ENCODE measurements at places on chromosomes 2 and 18.
A peak's percentile ranks its signal among the peaks of the same experiment; 100 is the strongest.

DNA sequence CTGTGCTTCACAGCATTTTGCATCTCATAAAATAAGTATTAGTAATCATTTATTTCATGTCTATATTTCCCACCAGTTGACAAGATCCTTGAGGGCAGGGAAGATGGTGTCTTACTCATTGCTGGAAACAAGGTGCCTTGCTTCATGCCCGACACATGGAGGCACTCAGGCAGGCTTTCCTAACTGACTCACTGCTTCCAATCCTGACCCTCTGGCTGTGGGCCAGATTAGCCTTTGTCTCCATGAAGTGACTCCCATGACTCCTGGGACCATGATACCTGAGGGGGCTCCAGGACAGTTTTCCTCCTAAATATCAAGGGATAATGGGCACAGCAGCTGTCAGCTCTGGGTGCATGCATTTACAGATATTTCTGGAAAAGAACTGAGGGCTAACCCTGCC lies 275.1 kb downstream of the AGPS start:
- no peak for DNase-seq

GRCh38 chr2:105795575-105795934 lies 50.8 kb downstream of the NCK2 start:
- no peak for DNase-seq

GRCh38 chr2:54676656-54677055 lies 46.8 kb upstream of the EML6 start:
- DNase-seq = no peak

DNA sequence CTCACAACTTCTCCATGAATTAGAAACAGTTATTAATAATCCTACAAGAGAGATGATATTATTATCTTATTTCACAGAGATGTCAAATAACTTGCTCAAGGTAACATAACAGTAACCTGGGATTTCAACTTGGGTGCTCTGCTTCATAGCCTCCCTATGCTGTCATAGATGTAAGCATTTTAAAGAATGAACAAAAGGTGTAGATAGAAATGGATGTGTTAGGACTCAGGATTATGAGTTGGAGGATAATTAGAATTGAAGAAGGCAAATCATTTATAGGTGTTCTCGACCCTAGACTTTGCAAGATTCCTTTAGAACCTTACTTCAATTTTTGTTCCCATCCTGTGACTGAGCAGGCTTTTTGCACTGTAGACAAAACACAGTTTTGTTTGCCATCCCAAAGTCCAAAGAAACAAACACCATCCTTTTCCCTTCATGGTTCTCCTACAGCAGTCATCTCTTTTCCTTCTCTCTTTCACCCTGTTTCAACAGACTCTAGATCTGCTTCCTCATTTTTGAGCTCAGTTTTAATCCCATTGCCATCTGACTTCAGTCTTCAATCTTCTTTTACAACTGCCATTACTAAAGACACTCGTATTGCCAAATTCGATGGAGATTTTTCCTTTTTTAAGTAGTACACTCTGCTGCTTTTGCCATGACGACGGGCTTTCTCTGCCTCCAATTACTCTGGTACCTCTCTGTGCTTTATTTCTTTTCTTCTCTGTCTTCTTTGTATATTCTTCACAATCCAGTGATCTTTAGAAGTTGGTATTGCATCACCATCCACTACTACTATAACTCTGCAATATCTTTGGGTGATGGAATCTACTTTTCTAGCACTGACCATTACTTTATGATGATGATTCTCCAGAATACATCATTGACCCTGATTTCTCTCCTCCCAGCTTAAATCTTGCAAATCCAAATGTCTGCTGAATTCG lies 4.5 kb downstream of the HNMT start:
- DNase-seq = no peak

GRCh38 chr18:46418663-46419260 lies 238.3 kb downstream of the LOXHD1 start:
- no peak for DNase-seq

DNA sequence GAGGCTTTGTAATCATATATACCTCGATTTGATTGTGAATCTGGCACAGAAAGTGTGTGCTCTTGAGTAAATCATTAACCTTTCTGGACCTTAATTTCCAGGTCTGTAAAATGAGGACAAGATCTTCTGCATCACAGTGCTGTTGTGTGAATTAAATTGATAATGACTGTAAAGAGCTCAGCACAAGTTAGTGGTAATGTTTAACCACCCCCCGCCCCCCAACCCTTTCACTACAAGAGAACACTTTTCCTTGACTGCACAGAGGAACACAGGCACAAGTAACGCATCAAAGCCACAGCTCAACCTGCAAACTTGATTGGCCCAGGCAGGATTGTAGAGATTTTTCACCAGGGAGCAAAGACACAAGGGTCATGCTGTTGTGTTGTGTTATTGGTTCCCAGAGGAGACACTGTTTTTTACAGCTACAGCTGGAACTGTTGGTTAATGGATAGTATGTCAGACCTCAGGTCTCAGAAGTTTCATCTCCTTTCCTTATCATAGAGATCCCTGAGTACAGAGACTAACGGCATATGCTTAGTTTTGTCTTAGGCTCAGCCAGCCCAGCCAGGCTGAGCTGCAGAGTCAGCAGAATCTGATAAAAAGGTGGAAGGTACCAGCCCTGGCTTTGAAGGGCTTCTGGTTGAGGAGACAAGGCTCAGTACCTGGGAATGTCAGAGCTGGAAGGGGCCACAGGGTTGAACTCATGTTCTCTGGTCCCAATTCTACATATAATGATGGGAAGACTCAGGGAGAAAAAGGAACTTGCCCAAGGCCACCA lies 10.6 kb downstream of the SETBP1 start:
- DNase-seq = no peak

- no peak for DNase-seq
Measured at GRCh38 chr2:43155851-43156411, 70.5 kb downstream of the ZFP36L2 start.

GRCh38 chr2:62587592-62587991 lies 81.6 kb upstream of the TMEM17 start:
- DNase-seq = no peak

DNA sequence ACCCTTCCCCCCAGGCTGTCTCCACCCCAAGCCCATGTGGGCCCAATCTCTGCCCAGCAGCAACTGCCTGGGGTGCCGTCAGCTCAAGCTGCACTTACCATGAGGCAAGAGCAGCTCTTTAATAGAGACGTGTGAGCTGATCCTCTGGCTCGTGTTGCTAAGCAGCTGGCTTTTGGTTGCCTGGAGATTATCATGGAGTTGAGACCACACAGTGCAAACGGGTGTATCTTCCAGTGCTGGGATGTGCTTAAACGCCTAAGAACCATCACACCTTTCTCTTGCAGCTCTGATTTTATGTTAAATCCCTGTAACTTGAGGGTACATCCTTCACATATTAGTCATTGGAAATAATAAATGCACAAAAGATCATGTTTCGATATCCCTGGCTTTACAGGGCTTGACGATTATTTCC lies 271.1 kb downstream of the PRKCE start:
- DNase-seq = no peak

GRCh38 chr2:172095146-172095904 lies 7.4 kb downstream of the DLX2 start:
- peak; percentile 90 for DNase-seq

DNA sequence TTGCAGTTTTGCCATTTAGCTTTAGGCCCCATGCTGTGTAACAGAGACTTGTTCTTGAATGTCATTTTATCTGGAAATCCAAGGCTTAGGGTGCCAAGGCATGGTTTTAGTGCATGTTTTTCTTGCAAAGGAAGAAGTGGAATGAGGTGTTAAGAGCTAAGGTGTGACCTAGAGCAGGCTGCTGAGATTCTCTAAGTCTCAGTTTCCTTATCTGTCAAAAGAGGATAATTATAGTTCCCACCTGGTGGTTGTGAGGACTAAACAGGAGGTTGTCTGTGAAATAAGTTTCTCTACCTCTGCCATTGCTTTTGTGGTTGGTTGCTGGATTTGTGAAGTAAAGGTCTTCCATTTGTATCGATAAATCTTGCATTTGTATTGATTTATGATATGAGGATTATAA lies 82.0 kb downstream of the TANC1 start:
- no peak for DNase-seq

DNA sequence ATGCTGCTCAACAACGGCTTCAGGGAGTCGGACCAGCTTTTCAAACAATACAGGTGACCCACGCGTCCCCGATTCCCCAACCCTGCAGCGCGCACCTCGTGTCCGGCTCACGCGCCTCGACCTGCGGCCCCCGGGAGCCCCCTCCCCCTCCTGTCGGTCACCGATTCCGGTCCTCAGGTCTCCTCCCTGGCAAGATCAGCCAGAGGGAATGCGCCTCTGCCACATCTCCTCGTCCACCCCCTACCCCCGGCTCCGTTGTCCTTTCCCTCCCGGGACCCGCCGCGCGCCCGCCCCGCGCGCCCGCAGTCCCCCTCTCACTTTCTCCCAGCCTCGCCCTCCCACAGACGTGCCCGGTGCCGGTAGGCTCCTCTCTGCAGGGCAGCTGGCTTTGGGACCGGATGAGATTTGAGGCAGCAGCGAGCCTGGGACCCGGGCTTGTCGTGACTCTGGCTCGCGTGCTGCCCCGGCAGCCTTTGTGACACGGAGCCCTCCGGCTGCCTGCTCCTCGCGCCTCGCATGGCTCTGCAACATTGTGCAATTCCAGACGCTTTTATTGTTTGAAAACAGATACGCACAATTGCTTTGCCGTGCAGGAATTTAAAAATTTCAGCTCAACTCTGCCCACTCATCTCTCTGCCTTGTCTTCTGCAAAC lies 558 bp downstream of the TTC39C start:
- DNase-seq = peak; percentile 46

- no peak for DNase-seq
Measured at GRCh38 chr2:169118060-169118459, 48.7 kb downstream of the DHRS9 start.

- no peak for DNase-seq
Measured at GRCh38 chr18:2978661-2979106, 34.3 kb downstream of the LPIN2 start.

GRCh38 chr2:240452462-240453256 lies 17.2 kb downstream of the GPC1 start:
- DNase-seq = no peak

GRCh38 chr2:86323273-86324021 lies 14.0 kb downstream of the REEP1 start:
- DNase-seq = no peak

- DNase-seq = peak; percentile 55
Measured at GRCh38 chr2:208025037-208025813, at the start of gene PLEKHM3. Gene PLEKHM3 (minus strand): TSS chr2:208025527. CDS start chr2:208001639, 23,888 bp downstream.

- DNase-seq = no peak
Measured at GRCh38 chr2:228469721-228470120, 288.2 kb upstream of the SPHKAP start.

- no peak for DNase-seq
Measured at GRCh38 chr2:195238826-195239225, 418.2 kb upstream of the SLC39A10 start.

DNA sequence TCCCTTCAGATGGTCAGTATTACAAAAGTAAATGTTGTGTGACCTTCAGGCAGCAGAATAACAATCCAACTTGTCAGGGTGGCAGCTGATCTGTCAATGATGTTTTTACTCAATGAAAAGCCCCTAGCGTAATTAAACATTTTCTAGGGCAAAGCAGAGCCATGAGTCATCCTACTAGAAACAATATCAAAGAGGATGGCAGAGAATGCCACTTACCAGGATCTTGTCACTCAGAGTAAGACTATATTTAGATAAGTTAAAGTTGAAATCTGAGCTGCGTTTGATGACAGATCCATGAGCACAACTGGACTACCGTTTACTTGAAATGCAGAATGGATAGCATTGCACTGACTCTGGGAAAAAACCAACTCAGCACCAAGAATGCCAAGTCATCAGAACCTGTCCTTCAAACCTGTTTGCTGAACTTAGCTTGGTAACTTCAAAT lies 612.6 kb upstream of the ACVR2A start:
- DNase-seq = no peak

- DNase-seq = no peak
Measured at GRCh38 chr2:119195887-119196286, 27.7 kb upstream of the STEAP3 start.

DNA sequence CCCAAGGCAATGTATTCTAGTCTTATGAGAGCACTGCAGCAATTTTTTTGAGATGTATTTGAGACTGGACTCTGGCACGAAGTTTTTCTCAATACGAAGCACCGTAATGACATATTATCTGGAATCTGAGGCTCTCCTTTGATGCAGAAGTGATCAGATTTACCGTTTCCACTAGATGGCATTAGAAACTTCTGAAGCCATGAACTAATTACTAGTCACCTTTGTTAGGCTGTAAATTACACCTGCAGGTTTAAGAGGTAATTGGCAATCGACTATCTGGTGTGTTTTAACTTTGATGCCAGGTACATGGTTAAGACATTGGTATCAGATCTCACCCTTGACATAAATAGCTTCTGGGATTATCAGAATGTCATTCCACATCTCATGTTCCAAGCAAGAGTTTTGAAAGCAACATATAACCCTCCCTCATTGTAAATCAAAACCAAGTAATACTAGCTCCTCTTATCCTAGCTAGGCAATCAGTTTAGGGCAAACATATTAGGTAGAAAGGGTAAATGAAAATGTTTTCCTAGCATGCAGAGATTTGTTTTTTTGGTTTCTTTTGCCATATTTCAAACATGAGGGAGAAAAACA lies 254.6 kb upstream of the SPRED2 start:
- no peak for DNase-seq

DNA sequence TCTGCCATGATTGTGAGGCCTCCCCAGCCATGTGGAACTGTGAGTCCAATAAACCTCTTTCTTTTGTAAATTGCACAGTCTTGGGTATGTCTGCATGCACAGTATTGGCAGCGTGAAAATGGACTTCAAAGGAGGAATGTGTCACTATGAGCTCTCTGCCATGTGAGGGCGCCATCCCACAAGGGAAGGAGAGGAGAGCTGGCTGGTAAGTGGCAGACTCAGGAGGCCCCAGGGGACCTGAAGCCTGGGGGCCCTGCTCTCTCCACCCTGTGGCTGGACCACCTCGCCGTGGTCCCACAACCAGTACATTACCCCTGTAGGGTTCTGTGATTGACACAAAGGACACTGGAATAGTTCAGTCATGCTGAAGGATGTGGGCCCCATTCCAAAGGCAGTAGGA lies 122.1 kb downstream of the RPIA start:
- no peak for DNase-seq

GRCh38 chr2:207248702-207249377 lies 83.1 kb upstream of the KLF7 start:
- DNase-seq = no peak

- no peak for DNase-seq
Measured at GRCh38 chr2:45765728-45766254, 114.3 kb downstream of the PRKCE start.

DNA sequence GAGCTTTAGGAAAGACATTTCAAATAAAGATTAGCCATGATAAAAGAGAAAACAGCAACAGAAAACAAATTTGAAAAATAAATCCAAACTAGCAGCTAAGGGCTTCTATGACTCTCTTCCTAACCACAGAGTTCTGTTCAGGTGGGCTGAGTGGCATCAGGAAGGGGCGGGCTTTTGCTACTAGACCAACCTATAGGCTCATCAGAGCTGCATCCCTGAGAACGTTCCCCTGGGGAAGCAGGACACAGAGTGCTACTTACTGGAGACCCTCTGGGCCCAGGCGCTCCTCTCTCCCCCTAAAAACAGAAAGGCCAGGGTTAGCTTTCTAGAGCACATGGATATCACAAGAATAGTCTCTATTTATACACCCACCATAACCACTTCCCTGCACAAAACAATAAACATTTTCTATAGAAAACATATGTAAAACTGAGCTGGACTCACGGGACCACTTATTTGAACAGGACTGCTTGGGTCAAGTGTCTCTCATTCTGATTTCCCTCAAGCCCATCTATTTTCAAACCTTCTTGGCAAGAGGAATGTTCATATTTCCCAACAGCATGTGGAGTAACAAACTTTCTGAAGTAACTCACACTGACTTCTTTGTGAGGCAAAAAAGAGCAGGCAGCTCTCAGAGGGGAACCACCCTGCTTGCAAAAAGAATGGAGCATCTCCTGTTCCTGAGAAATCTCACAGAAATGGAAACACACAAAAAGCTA lies 78.9 kb upstream of the LMAN1 start:
- no peak for DNase-seq

Measured in T-cell (primary cell).